ENCODE measurements at places on chromosomes 2 and 18.

- no peak for DNase-seq
Measured at GRCh38 chr2:38260469-38260868, 116.6 kb downstream of the ATL2 start.

GRCh38 chr2:45918463-45919159 lies 267.1 kb downstream of the PRKCE start:
- DNase-seq, result no peak

DNA sequence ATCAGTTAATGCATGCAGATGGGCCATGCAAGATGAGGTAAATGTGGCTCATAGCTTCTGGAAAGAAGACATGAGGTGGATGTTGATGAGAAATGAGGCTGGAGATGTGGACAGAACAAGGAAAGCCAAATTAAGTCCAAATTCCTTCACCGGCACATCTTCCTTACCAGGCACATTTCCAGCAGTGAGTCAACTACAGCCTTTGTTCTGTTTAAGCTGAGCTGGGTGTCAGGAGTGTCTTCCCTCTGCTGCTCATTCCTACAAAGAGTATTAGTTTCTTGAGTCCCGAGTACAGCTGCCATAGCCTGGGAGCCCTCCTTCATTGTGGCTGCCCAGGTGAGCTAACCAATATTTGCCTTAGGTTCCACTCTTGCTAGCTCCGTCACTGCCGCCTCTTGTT lies 945.0 kb downstream of the SLC4A3 start:
- DNase-seq, result no peak

DNA sequence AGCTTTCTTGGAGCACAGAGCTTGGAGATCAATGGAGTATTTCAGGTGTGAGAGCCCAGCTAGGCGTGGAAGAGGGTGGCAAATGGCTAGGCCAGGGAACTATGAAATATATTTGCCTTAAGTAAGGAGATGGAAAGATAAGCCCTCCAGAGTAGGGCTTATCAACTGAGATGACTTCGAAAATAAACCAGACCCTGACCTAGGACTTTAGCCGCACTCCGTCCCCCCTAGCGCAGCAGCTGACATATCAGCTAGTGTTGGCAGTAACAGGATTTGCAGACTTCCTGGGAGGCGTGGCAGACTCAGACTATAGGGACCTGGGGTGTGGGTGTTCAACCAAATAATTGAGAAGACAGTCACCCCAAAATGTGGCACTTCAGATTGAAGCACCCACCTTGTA lies 127.7 kb upstream of the EPAS1 start:
- DNase-seq, result no peak

GRCh38 chr2:101717071-101717845 lies 19.8 kb downstream of the MAP4K4 start:
- no peak for DNase-seq

DNA sequence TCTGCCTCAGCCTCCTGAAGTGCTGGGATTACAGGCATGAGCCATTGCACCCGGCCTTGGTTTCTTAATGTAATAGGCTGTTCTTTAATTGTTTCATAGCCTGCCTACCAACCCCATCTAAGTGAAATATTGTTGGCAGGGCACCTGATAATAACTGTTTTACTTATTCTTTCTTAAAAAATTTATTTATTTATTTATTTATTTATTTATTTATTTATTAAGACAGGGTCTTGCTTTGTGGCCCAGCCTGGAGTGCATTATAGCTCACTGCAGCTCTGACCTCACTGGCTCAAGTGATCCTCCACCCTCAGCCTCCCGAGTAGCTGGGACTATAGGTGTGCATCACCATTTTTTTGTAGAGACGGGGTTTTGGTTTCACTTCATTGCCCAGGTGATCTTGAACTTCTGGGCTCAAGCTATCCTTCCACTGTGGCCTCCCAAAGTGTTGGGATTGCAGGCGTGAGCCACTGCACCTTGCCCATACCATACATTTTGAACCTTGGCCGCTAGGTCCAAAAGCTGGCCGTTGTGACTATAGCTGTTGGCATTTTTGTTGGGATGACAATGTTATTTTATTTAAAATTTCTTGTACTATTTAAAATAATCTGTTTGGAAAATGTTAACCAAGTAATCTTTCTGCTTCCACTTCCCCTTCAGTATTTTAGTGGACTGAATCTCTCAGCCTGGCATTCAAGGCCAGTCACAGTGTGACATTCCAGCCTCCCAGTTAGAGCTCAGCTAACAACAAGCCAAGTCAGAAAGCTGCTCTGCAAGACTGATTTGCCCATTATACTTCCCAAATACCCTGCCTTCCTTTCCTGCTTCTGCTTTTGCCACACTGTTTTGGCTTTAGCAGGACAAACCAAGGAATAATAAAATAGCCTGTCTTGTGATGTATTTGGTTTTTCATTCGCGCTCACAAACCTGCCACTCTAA lies 52.4 kb downstream of the BABAM2 start:
- DNase-seq, result no peak

- DNase-seq, result no peak
Measured at GRCh38 chr2:197071213-197071612, 144.7 kb upstream of the PGAP1 start.

- DNase-seq, result no peak
Measured at GRCh38 chr2:56170504-56170903, 13.3 kb upstream of the CCDC85A start.

GRCh38 chr2:88269836-88270235 lies 99.7 kb downstream of the THNSL2 start:
- DNase-seq, result no peak

- DNase-seq, result no peak
Measured at GRCh38 chr2:127612111-127612822, 33.7 kb upstream of the GPR17 start.

- no peak for DNase-seq
Measured at GRCh38 chr2:105296017-105296611, 33.4 kb downstream of the TGFBRAP1 start.

- no peak for DNase-seq
Measured at GRCh38 chr2:13584020-13584419, 867.3 kb downstream of the TRIB2 start.

DNA sequence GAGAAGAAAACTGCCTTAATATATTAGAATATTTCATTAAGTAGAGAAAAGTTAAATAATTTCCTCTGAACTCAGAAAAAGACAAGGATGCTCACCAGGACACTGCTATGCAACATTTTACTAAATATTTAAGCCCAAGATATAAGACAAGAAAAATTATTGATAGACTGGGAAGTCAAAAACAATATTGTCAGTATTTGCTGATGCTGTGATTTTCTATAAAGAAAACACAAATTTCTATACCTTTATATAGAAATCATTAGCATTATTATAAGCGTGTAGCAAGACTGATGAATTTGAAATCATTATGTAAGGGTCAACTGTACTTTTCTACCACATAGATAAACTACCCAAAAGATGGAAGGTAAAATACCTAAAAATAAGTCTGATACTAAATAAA lies 451.0 kb downstream of the RNF144A start:
- DNase-seq, result no peak

GRCh38 chr2:120110507-120110906 lies 97.6 kb downstream of the EPB41L5 start:
- DNase-seq, result no peak

DNA sequence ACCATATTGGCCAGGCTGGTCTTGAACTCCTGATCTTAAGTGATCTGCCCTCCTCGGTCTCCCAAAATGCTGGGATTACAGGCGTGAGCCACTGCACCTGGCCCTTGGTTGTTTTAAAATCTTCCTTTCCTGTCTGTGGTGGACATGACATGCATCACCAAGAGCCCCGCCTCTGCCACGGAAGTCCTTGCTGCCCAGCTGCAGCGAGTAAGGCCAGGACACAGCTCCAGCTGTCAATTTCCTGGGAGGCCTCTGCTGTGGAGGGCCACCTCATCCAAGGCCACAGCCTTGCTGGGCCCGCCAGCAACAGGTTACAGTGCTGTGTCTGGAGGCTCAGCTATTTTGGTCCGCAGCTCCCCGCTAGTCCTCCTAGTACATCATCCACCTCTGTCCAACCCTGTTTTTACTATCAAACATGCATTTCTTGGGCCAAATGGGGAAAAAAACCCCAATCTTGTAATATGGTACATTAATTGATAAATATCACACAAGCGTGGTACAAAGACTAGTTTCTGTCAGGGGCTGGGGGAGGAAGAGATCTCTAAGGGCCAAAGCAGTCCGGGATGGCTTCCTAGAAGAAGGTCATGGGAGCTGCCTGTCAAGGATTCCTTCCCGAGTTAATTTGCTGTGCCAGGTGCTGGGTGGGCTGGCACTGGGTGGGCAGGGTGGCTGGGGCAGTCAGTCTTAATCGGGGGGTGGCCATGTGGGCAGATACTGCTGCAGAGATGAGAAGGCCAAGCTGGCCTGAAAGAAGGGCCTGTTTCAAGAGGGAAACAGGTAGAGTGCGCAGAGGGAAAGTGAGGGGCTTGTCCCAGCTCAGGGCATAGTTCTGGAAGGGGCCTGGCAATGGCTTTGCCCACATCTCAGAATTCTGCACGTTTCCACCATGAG lies 100.5 kb downstream of the INHBB start:
- no peak for DNase-seq

DNA sequence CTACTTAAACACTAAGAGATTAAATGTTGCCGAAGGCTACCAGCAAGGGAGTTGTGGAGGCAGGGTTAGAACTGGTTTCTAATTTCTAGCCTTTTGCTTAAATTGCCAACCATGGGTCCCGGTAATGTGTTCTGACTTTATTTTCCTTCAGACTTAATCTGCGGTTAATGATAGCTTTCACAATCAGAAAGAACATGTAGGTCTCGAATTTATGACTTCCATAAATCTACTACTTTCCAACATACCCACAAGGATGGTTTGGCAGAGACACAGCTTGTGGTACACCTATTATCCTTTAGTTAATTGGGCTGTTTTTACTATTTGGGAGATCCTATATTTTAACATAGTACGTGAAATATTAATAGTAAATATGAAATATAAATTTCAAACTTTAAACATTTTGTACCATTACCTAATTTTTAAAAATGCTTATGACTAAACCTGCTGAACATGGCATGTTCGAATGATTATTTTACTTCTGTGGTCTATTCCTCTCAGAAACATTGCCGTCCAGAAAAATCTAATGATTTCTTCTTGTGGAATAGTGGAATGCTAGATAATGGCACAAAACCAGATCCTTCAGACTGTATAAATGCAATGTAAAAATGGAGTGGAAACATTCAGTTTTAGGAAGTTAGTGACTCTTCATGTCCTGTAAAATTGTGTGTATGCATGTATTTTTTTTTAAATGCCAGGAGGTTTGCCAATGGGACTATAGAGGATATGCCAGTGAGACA lies 41.3 kb downstream of the PARD3B start:
- DNase-seq, result no peak

DNA sequence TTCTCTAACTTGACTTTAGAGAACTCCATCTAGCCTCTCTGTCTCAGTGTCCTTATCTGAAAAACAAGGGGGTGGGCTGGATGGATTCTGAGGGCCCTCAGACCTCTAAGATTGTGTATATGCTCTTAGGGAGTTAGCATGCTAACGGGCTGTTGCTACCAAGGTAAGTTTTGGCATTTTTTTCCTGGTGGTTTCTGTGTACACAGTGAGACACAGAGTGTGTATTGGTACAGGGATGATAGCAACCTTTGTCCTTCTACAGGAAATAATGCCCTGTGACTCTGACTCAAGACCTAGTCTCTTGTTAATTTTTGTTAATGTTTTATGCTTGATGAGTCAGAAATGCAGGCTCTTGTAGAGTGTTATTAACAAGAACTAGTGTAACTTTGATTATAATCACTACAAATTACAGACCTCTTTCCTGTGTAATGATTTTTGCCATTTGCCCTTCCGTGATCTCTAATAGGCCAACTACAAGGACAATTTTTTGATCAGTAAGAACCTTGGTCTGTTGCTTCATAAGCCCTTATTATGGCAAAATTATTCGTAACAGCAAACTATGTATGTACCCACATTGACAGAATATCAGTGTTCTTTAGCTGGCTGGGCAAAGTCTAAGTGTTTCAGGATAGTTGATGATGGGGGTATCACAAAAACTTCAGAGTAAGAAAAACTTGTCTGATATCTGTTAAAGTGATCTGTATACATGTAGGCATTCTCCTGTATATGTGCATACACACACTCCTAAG lies 89.7 kb downstream of the SPTBN1 start:
- no peak for DNase-seq

GRCh38 chr2:37387148-37387835 lies 42.9 kb downstream of the QPCT start:
- DNase-seq, result no peak

DNA sequence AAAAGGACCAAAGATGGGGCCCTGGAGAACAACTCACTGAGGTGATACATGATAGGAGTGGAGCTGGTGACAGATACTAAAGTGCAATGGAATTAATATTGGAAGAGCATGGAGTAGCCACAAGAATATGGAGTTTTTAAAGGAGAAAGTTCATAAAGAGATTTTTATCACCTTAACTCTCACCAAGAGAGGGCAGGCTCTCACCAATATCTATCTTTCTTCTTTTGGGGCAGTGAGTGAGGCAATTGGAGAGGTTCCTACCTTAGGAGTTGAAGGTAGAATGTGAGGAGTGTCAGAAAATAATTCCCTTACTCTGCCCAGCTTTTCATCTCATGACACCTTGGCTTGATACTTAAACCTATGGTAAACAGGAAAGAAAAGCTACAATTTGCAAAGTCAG lies 233.7 kb upstream of the CWC22 start:
- DNase-seq, result no peak

GRCh38 chr2:24423095-24423494 lies 62.8 kb upstream of the ITSN2 start:
- no peak for DNase-seq

- DNase-seq, result no peak
Measured at GRCh38 chr2:151071382-151071781, 190.3 kb downstream of the RBM43 start.

GRCh38 chr2:231415029-231415428 lies 19.5 kb downstream of the B3GNT7 start:
- DNase-seq, result no peak

- DNase-seq, result no peak
Measured at GRCh38 chr18:59952283-59953007, 52.6 kb downstream of the PMAIP1 start.

DNA sequence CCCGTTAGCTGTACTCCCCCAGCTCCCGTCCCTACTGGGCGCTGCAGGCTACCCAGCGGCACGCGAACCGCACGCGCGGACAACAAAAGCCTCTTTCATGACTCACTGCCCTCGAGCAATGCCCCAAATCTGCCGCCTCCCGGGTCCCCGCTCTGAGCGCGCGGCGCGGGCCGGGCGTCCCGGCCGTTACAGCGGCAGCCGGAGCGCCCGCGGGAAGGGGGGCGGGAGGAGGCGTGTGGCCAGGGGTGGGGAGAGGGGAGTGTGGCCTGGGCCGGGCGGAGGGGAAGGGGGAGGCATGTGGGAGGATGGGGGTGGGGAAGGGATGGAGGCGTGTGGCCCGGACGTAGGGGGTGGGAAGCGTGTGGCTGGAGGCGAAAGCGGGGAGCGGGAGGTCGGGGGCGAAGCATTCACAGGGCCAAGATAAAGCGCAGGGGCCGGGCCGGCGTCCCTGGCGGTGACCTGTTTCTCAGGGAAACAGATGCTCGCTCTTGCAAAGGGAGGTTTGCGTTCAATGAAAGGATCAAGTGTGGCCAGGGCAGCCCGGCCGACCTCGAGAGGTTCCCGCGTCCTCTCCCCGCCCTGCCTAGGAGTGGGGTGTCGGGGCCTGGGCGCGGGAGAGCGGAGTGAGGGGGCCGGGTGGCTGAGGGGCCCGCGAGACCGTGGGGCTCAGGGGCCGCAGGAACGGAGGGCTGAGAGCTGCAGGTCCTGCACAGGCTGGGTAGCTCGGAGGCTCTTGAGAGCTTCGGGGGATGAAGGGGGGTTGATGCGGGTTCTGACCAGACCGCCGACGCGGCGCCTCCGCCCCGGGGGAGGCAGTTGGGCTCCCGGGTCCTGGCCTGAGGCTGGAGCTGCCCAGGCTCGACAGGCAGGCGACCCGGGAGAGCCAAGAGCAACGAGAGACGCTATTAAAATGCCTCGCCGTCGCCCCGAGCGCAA lies 3.5 kb upstream of the NEUROD1 start:
- no peak for DNase-seq

Measured in activated naive CD4-positive, alpha-beta T cell (primary cell).